Gastrocnemius medialis (tissue), 4 donors: ENCODE measurements at places on chromosomes 6 and 20. TPM values are rescaled to one million over a fixed set of nuclear protein-coding genes. Genes with fewer than 3 reads are reported as not detected.

IFT52 gene
- 3.2 TPM for total RNA-seq

GRCh38 chr6:138088326-138088762, 18.9 kb downstream of the PERP start:
- no peak for DNase-seq

PRDM13 gene
- total RNA-seq = not detected

DNA sequence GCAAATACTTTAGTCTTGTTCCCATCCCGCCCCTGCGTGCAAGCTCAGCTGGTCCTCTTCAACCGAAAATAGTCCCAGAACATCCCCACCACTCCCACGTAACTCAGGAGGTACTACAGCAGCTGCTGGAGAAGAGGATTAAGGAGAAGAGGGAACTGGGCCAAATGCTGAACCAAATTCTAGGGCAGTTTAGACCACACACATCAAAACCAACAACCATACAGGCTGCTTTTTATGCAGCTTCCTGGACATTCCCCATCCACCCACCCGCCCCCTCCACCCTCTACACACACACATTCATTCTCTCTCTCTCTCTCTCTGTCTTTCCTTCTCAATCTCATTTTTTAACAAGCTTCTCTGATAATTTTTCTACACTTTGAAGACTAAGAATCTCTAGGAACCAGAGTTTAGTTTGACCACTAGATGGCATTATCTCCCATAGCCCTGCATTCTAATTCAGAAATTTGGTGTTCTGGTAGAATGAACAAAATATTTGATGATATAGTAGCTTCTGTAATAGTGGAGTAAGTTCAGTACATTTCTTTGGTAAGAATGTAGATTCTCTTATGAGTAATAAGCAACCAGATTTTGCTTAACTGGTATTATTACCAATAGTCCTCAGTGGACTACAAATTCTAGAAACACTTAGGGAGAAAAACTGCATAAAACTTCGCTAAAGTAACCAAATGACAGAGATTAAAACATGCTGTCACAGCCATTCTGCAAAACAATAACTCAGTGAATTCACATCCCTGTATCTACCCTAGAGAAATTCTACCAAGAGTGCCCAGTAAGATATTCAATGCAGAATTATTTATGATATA, 52.1 kb upstream of the BEND6 start:
- DNase-seq = no peak

- DNase-seq = no peak
These were observed 6.4 kb upstream of the PROCR start for GRCh38 chr20:35165221-35166185.

GRCh38 chr6:85186546-85187175, 263.2 kb upstream of the NT5E start:
- no peak for DNase-seq

RIMS1 gene
- 1.1 TPM for total RNA-seq

GRCh38 chr6:7468382-7469081, 72.9 kb upstream of the DSP start:
- DNase-seq = no peak

GRCh38 chr6:96194675-96195074, 178.9 kb downstream of the FUT9 start:
- DNase-seq = no peak

DNA sequence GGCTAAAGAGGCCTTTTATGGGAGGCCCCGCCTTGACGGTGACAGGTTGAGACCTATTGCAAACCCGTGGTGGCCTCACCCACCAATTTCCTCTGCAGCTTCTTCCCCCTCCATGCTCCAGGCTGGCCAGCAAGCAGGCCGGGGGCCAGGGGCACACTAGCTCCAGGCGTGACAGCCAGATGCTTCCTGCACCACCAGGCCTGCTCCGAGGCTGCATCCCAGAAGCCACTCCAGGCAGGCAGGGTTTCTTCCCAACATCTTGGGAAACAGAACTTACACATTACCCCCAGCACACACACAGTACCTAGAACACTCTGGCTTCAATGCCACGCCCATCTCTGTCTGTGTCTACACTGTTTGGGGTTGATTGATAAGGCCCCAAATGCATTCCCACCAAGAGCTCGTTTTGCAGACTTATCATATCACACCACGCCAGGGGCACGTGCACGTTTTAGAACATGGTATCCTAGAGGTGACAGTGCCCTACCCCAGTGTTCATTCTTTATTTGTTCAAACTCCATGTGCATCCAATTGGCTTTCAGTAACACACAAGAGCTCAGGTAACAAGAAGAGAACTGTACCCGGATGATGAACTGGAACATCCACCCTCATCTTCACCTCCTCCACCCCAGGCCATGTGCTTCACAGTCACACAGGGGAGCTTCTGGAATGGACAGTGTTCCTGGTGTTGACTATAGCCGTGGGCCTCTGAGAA, 221.4 kb upstream of the RREB1 start:
- DNase-seq = peak; percentile 44

GNMT gene
- 0.61 TPM for total RNA-seq

DNA sequence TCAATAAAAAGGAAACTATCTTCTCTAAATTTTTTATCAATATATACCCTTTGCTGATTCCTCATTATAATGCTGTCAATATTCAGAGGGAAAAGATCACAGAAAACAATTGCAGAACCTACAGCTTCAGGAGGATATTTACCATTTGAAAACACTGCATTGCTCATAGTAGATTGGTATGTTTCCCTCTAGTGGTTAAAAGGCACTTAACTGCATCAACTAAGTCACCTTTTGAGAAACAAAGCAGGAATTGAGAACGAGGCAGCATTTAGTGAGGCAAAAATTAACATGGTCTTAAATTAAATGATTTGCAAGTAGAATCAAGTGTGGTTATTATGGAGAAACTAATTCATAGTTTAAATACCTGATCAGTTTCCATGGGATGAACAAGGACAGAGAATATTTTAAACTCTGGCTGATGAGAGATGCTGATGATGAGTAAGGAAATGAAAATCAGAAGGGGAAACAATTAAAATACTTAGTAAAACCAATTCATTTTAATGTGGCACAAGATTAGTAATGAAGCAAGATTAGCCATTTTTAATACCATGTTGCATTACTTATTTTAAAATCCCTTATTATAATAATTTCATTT, 642.1 kb downstream of the EPHA7 start:
- DNase-seq = no peak

DNA sequence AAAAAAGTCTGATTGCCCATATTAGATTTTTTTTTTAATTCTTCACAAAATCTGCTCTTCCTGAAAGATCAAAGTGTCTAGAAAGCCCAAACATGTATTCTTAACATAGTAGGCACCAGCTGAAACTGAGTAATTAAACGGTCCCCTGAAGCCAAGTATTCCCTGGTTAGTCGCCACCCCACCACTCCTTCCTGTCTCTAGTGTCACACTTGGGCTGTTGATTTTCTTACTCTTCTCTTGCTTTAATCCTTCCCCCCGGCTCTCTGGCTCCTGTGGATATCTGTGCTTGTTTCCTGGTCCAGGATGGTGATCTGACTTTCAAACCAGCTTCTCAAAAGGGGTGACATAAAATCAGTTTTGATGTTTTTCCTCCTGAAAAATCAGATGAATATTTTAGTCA, 162.9 kb downstream of the QKI start:
- DNase-seq = no peak

BHLHE23 gene
- not detected for total RNA-seq

GRCh38 chr6:55497694-55498093, 81.3 kb downstream of the HMGCLL1 start:
- DNase-seq = no peak

- DNase-seq = no peak
These were observed 63.1 kb downstream of the ATXN1 start for GRCh38 chr6:16698162-16698533.

GRCh38 chr20:50523552-50524167, 13.5 kb downstream of the PTPN1 start:
- no peak for DNase-seq

DNA sequence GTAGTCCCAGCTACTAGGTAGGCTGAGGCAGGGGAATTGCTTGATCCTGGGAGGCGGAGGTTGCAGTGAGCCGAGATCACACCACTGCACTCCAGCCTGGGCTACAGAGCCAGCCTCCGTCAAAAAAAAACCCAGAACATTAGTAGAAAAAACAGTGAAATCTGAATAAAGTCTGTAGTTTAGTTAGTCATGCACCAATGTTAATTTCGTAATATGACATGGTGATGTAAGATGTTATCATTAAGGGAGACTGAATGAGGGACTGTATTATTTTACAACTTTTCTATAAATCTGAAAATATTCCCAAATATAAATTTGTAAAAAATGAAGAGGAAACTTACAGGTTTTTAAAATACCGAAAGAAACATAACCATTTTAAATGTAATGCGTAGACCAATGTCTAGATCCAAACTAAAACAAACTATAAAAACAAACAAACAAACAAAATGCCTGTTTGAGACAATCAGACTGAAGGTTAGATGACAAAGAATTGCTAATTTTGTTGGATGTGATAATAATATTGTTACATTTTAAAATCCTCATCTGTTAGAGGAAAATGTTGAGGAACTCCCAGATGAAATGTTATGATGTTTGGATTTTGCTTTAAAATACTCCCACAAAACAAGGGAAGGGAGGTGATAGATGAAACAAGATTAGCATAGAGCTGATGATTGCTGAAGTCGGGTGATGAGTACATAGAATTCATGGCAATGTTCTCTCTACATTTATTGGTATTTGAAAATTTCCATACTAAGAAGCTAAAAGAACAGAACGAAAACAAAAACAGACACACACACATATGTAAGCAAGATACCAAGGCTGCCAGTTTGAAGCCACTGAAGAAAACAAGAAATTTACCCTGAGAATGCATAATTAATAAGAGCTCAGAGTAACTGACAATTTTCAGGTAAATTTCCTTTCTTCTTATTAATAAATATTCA, 1.8 kb downstream of the GSTA4 start:
- DNase-seq = no peak

DNA sequence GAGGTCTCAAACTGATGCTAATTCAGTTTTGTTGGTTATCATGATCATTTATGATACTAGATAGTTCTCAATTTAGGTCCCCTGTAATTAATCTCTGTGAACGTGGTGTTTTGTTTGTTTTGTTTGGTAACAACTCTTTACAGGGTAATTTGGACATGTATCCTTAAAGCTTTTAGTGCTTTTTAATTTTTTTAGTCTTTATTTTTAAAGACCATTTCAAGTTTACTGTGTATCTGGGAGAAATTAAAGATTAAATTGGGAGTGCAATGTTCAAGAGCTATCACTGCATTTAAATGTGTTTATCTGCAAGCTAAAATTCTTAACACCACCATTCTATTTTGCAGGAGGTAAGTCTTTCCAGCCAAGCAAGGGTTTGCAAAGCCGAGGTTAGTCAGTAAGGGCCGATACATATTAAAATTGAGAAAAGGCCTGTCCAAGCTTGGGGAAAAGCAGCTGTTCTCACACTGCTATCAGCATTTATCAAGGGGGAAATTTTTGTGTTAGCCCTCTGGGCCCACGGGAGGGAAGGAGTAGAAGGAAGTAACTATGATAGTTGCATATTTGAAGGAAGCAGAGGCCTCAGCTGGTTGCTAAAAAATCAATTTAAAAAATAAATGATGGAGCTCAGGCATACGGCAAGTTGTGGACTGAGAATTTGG, 59.3 kb upstream of the ZNF217 start:
- no peak for DNase-seq

DNA sequence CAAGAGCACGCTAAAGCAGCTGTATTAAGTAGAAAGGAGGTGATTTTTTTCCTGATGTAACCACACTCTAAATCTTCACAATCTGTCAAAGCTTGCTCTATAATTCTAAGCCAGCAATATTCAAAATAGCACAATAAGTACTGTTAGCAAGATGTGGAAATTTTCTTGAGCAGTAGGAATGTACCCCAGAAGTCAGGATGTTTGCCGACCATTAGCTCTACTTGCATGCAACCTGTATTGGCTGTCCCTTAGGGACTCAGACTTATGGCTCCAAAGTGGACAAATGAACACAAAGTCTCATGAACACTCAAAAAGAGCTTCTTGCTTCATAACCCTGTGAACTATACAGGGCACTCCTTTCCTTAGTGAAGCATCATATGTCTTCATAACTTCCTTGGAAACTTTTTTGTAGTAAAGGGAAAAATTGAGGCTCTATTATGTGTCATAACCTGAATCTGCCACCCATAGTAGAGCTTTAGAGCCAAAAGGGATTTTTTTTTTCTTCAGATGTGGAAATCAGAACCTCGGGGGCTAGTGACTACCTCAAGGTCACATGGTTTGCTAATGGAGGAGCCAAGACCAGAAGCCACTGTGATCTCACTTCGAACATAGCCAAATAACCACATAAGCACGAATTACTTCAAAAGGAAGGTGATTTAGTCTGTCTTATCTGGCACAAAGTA, 54.5 kb downstream of the ADGRG6 start:
- DNase-seq = no peak

DNA sequence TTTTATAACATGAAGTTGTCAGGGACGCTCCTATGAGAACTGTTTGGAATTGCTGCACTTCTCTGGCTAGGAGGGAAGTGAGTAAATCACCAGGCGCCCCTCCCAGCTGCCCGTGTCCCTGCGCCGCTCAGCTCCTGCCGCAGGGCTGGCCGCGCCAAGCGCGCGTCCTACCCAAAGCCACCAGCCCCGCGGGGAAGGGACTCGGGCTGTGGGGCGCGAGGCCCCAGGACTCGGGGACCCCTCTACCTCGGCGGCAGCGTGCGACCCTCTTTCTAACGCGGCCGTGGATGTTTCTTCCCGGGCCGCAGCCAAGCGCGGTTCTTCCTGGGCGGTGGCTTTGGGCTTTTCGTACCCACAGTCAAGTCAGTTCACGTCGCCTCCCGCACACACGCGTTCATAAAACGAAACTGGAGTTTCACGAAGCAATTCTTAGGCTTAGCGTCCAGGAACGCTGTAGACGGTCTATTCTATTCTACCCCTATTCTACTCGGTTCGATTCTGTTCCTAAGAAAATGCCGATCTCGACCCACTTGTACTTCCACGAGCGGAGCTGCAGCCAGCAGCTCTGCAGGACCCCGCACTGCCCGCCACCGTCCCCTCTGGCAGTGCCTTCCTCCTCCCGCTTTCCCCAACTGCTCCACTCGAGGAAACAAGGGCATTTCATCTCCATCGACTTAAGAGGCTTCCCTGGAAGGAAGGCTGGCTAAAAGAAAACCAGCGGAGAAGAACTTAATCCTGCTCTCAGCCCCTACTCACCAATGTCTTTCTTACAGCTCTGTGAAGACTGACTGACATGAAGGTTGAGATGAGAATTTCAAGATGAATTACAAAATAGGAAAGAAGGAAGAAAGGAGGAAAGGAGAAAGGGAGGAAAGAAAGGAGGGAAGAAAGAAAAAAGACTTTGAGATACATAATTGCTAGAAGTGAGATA, 15.4 kb downstream of the FOXC1 start:
- DNase-seq = no peak

GRCh38 chr20:49685809-49686208, 27.9 kb downstream of the B4GALT5 start:
- no peak for DNase-seq

GRCh38 chr6:166777096-166777630, 150.1 kb upstream of the RPS6KA2 start:
- no peak for DNase-seq
